ENCODE measurements at places on chromosomes 16 and 17. TPM values are rescaled to one million over a fixed set of nuclear protein-coding genes. Genes with fewer than 3 reads are reported as not detected.

The TLCD2 gene
- 0.59 TPM for total RNA-seq

The CA4 gene
- total RNA-seq = 1.9 TPM

The PCGF2 gene
- 3.4 TPM for total RNA-seq

The PRSS21 gene
- total RNA-seq = 11.9 TPM

The RAP1GAP2 gene
- 4.1 TPM for total RNA-seq

The PLK1 gene
- 39.7 TPM for total RNA-seq

The EFCAB3 gene
- not detected for total RNA-seq

The CA7 gene
- total RNA-seq = not detected

The RNF43 gene
- total RNA-seq = not detected

The CACNG1 gene
- total RNA-seq = not detected

The CXCL16 gene
- total RNA-seq = 3.7 TPM

The SPATA20 gene
- 59.6 TPM for total RNA-seq

The TBC1D3B gene
- total RNA-seq = not detected

The FGF11 gene
- not detected for total RNA-seq

The CCDC40 gene
- total RNA-seq = 9.7 TPM

The SLC5A11 gene
- total RNA-seq = not detected

The PKMYT1 gene
- total RNA-seq = 12.0 TPM

The SGCA gene
- 1.1 TPM for total RNA-seq

The CEMP1 gene
- not detected for total RNA-seq

The CX3CL1 gene
- total RNA-seq = not detected

The GP1BA gene
- not detected for total RNA-seq

The POLG2 gene
- total RNA-seq = 2.8 TPM

The YPEL2 gene
- 1.4 TPM for total RNA-seq

The LLGL2 gene
- total RNA-seq = 3.9 TPM

The TMEM238L gene
- total RNA-seq = not detected

The TP53TG3B gene
- 1.4 TPM for total RNA-seq

The EPX gene
- total RNA-seq = not detected

The RECQL5 gene
- 23.0 TPM for total RNA-seq
